ENCODE measurements at places on chromosomes 2 and 18.

DNA sequence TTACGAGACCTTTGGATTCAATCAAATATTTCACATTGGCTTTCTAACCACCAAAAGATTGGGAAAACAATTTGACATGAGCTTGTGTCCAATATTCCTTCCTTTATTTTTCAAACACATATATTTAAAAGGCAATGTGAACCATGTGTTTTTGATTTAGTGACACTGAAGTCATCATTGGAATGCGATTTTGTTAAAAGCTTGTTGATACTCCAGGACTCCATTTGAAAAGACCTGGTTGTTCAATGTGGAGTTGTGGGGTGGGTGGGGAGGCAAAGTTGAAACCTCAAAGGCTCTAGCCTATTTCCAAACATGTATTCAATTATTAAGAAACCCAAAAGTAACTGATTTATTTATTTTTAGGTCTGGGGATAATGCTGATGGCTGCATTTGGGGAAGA lies 114.1 kb upstream of the TRIB2 start:
- DNase-seq, result peak; percentile 10

GRCh38 chr2:192265751-192266150 lies 71.0 kb upstream of the TMEFF2 start:
- no peak for DNase-seq

- DNase-seq, result no peak
Observed at GRCh38 chr2:105121434-105121833, 83.6 kb downstream of the MRPS9 start.

DNA sequence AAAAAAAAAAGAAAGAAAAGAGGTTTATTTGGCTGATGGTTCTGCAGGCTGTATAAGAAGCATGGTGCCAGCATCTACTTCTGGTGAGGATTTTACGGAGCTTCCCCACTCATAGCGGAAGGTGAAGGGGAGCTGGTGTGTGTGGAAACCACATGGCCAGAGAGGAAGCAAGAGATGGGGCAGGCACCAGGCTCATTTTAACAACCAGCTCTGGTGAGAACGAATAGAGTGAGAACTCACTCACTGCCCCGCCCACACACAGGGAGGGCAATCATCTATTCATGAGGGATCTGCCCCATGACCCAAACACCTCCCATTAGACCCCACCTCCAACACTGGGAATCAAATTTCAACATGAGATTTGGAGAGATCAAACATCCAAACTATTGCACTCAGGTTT lies 68.5 kb downstream of the MOGAT1 start:
- DNase-seq, result no peak

DNA sequence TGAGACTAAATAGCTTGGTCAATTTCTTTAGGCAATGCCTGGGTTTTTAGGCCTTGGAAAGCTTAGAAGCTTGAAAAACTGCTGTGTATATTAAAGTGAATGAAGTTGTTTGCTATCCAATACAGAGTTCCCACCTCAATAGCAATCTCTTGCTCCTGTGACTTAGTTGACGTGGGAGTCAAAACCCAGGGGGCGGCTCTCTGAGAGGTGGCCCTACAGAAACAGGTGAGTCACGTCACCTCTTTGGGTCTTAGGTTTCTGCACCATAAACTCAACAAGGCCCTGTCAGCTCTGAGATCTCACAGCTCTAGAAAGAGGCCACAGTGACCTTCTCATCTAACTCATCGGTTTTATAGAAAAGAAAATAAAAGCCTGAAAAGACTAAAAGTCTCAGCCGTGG lies 79.6 kb downstream of the ADD2 start:
- DNase-seq, result no peak

DNA sequence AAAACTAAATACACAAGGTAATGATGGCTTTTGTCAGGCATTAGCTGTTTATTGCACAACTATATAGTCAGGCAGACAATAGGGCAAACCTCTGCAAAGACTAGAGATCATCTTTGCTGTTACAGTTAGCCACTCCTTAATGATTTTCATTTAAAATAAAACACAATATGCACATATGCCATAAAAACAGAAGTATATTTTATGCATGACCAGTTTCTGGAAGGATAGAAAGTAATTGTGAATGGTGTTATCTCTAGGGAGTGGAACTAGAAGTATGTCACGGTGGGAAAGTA lies 102.0 kb downstream of the CHN1 start:
- no peak for DNase-seq

GRCh38 chr2:119234021-119235019 lies 10.7 kb downstream of the STEAP3 start:
- DNase-seq, result peak; percentile 4

DNA sequence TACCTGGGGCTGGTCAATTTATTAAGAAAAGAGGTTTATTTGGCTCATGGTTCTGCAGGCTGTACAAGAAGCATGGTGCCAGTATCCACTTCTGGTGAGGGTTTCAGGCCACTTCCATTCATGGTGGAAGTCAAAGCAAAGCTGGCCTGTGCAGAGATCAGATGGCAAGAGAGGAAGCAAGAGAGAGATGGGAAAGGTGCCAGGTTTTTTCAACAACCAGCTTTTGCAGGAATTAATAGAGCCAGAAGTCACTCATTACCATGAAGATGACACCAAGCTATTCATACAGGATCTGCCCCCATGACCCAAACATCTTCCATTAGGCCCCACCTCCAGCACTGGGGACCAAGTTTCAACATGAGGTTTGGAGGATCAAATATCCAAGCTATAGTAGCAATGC lies 56.8 kb upstream of the ST3GAL5 start:
- DNase-seq, result no peak

Data from HFFc6 (cell line).